ENCODE measurements at places on chromosomes 5 and 9.

- DNase-seq, result peak; percentile 80
Observed at GRCh38 chr9:131739959-131740648, at the start of gene RAPGEF1. RAPGEF1 (minus strand) TSS chr9:131740076; CDS start chr9:131739830, 246 bp downstream.

GRCh38 chr5:56200971-56201666 lies 32.0 kb downstream of the ANKRD55 start:
- peak; percentile 9 for DNase-seq

- DNase-seq, result no peak
Observed at GRCh38 chr5:126182971-126183695, 240.1 kb upstream of the GRAMD2B start.

DNA sequence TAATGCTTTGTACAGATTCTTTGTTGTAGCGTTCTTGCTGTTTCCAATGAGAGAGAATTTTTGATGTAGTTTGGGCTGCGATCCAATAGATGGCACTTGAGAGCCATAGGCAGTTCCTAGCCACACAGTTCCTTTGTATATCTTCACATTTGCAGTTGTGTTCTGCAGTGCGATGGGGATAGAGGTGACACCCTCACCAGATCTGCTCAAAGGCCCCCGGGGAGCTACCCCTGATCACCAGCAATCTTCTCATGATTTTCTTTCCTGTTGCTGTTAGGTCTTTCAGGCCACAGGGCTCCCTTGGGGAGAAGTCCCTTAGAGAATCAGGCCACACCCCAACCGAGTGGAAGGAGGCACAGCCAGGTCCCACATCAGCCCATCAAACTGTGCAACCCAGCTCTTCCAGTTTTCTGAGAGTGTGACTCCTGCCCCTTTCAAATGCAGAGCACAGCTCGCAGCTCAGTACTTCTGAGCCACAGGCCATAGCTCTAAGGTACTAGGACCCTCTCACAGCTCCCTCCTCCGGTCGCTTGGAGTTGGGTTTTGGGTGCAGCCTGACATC lies 353.7 kb downstream of the SLCO4C1 start:
- no peak for DNase-seq

- no peak for DNase-seq
Observed at GRCh38 chr9:2663461-2664173, 42.0 kb downstream of the VLDLR start.

GRCh38 chr9:131484560-131485185 lies 18.0 kb upstream of the POMT1 start:
- no peak for DNase-seq

DNA sequence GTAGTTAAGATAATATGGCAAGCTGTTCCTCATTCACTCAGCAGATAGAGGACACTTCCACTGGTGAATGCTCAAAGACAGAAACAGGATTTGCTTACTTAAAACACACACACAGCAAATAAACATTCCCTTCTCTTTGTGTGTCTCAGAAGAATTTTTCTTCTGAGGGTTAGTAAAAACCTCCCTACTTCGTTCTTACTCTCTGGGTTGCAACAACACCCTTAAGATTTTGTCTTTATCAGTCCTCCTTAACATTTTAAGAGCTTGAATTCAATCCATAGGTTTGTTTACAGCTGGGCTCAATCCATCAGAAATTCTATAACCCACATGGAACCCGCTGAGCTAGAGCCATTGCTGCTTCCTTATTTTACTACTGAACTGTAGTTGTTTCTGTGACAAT lies 237.4 kb upstream of the PIK3R1 start:
- DNase-seq, result no peak

- DNase-seq, result no peak
Observed at GRCh38 chr9:84781458-84781857, 111.9 kb downstream of the NTRK2 start.

- no peak for DNase-seq
Observed at GRCh38 chr9:25678147-25678666, at the start of gene TUSC1. TUSC1 (minus strand) TSS chr9:25678444; CDS start chr9:25678312, 132 bp downstream.

- no peak for DNase-seq
Observed at GRCh38 chr5:68290260-68290674, 74.7 kb downstream of the PIK3R1 start.

GRCh38 chr5:87008751-87009560 lies 258.7 kb upstream of the RASA1 start:
- no peak for DNase-seq

- no peak for DNase-seq
Observed at GRCh38 chr5:146032911-146033310, 72.5 kb downstream of the PLAC8L1 start.
